Right renal pelvis (tissue), 4 donors: ENCODE measurements at places on chromosomes 12 and 14.

DNA sequence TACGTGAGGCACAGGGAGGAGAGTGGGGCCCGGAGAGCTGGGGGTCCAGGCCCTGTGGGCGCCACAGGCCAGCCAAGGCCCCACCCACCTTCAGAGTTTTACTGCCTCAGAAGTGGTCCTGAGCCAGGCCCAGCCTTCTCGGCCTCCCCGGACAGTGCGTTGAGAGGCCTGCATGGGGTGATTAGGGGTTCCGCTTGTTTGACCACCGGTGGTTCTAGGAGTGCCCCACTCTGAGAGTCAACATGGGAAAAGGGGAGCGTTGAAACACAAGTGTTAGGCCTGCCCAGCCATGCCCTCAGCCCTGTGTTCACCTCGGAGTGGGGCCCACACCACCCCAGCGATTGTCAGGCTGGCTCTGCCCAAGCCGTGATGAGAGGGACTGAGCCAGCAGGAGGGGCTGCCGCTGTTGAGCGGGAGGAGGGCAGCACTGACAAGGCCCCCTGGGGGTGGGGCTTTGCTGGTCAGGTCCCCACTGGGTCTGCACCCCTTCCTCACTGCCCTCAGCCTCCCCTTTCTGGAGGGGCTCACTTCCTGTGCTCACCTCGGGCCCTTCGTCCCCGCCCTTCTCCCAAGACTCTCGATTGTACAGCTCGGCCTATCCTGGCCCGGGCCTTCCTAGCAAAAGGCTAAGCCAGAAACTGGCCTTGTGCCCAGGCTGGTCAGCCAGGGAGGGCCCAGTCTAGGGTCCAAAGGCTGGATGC, 4.8 kb downstream of the CKB start:
- no peak for DNase-seq

DNA sequence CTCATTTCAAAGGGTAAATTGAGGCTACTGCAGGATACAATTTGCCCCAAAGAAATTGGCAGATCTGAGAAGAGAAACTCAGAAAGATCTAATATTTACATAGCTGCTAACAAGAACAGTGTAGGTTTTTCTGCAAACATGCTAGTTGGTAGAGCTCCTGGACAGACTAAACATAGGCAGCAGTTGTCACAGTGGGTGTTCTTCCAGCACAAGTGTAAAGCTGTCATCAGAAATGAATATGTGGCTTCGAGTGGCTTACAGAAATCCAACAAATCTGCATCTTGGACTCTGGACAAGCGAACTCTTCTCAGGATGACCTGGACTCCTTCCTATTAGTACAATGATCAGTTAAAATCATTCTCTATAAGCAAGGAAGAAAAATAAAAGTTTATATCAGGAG, 5.9 kb downstream of the CBX5 start:
- DNase-seq = no peak

DNA sequence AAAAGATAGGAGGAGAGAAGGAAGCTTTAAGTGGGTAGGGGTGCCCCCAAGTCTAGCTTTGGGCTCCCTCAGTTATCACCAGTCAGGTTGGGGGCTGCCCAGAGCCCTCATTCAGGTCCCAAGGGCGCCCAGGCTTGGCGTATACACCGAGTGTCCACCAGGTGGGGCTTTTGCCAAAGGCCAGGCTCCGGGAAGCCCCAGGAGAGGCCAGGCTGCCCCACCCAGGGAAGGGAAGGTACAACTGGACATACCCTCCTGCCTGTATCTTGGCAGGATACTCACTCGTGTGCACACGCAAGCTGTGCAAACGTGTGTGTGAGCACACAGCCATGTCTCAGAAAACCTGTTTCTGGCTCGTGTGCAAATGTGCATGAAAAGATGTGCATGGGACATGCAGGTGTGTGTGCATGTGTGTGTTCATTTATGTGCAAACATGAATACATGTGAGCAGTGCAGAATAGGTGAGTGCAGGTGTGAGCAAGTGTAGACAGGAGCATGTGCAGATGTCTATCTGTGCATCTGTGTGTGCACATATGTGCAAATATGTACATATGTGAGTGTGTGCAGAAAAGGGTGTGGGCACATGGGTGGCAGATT, 103.9 kb upstream of the MYL2 start:
- no peak for DNase-seq

DNA sequence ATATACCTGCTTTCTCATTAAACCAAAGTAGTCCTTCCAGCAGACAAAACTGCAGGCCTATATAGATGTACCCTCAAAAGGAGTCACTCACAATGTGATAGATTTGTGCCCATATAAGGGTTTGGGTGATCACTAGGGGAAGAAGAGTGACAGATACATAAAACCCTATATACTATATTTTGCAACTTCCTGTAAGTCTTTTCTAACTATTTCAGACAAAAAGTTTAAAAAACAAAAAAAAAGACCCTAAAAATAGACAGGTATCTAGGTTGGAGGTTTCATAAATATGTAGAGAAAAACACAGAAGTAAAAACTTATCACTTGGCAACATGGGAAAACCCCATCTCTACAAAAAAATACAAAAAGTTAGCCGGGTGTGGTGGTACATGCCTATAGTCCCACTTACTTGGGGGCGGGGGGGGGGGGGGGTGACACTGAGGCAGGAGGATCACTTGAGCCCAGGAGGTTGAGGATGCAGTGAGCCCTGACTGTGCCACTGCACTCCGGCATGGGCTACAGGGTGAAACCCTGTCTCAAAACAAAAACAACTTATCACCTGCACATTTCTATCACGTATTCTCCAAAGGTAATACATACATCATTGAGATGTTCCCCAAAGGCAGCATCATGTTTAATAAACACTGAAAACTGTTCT, 2.9 kb downstream of the VCPKMT start:
- no peak for DNase-seq

GRCh38 chr14:101032433-101032832, 128.9 kb upstream of the RTL1 start:
- DNase-seq = no peak

- DNase-seq = no peak
These were observed 10.0 kb upstream of the CNIH1 start for GRCh38 chr14:54451121-54451601.

DNA sequence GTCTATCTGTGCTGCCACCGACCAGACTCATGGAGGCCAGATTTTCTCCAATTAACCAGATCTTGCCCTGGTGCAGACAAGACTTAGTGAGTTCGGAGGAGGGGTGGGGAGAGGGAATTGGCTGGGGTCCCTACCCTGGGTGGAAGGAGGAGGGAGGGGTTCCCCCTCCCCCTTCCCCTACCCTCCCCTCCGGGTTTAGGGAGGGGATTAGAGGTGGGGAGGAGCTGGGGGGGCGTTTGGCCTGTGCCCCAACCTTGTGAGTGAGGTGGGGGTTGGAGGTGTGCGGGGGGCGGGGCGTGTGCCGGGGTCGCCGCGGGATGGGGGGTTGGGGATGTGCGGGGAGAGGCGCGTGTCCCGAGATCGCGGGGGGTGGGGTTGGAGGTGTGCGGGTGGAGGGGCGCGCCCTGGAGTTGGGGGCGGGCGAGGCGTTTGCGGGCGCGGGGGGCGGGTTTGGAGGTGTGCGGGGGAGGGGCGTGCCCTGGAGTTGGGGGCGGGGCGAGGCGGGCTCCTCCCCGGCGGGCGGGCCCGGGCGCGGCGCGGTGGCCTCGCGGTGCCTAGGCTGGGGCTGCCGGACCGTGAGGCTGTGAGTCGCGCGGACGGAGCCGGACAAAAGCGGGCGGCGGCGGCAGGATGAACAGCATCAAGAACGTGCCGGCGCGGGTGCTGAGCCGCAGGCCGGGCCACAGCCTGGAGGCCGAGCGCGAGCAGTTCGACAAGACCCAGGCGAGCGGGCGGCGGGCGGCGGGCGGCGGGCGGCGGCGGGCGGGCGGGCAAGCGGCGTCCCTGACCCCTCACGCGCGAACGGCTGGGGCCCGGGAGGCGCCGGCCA, at the start of gene HIP1R:
TSS of gene HIP1R (plus strand) at position 537 of the 829 bp plus-strand sequence. CDS start at position 631, 94 bp downstream.
- no peak for DNase-seq

DNA sequence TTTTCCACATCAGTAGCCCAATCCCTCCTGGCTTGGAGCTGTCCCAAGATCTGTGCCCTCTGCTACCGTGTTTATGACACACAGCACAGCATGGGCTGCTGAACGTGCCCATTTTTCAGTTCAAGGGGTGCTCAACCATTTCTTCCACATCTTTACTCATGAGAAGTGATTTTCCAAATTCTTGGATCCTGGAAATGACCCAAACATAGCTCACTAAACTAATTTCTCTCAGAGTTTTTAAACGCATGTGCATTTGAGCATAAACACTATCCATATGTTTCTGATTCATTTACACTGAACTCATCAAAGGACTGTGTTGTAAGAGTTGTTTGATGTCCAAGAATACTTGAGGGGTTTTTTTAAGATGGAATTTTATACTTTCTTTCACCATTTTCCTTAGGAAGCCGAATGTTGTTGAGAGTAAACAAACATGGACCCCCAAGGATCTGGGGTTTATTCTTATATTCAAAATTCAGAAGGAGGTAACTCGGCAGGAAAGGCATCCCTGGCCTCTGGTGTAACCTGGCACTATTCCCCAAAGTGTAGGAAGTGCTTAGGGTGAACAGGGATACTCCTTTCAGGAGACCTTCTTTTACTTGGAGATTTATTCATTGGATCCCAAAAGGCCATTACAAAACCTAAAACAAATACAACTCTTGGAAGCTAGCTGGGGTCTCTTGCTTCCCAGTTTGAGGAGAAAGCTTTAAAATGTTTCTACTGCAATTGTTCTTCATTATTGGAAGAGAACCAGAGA, 215.0 kb downstream of the BMP4 start:
- no peak for DNase-seq

DNA sequence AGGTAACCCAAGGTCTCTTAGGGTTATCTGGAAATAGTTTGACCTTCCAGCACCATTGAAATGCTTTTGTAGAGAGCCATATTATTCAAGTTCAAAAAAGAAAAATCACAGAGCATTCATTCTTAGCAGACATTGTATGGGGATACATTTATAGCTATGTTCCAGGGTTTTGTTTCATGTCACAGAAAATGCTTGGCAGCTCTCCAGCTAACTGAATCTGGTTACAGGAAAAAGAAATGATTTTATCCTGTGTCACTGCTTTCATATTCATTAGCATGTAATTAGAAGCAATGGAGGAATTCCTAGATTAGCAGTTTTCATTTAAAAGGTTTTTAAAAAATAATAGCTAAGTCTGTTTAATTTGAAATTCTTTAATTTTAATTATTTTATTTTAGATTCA, 78.9 kb downstream of the SNAPC1 start:
- DNase-seq = no peak

- DNase-seq = no peak
These were observed 300.9 kb upstream of the SRRM4 start for GRCh38 chr12:118680356-118680963.

DNA sequence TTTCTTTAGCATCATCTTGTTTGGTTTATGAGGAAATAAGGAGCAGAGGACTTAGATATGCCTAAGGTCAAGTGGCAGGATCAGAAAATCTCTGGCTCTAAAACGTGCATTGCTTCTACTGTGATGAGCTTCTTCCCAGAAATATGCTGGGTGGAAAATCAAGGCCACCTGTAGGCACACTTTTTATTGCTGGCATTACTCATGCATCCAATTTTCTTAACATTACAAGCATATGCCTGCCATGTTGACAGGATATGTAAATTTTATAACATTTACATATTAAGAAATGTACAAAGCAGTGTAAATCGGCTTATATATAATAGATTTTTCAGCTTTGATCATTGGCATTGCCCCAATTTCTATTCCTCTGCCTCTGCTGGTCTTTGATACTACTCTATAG, 409.6 kb downstream of the TMEM132D start:
- DNase-seq = no peak

- DNase-seq = no peak
These were observed 9.7 kb downstream of the NFATC4 start for GRCh38 chr14:24377657-24378056.

DNA sequence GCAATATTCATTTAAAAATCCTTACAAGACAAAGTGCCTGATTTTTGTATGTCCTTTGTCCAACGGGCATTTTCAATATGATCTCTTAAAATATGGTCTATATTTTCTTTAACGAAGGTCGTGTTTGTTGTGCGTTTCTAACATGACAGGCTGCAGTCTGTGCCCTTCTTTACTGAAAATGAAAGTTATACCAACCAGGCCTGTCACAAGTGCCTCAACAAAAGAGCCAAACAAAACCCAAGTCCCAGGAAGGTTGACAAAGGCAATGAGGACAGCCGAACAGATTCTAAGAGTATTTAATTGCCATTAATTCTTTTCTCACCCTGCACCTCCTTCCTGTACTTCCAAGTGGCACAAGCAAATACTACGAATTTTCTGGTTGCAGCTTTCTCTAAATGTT, 13.9 kb downstream of the PAX9 start:
- DNase-seq = no peak

GRCh38 chr14:41607966-41608663, 1.4 kb downstream of the LRFN5 start:
- no peak for DNase-seq

DNA sequence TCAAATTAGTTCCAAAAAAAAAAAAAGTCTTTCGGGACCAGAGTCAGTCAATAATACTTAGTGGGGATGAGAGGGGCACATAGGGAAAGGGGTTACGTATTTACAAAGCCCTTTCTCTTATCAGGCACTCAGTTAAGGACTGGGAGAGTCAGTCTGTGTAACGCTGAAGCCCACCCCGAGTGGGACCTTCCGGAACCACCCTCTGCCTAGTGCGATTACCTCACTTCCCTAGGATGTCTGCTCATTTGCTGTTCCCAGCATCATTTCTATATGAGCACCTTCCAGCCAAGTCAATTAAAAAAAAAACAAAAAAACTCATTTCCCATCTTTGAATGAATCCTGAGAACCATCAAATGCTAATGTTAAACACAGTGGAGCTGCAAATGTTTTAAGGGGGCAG, 76.9 kb downstream of the BMP4 start:
- no peak for DNase-seq

- DNase-seq = no peak
These were observed 165.5 kb upstream of the NOS1 start for GRCh38 chr12:117526757-117527478.

- no peak for DNase-seq
These were observed 1.1 kb downstream of the CNIH1 start for GRCh38 chr14:54440037-54440436.

GRCh38 chr12:57401165-57401564, 29.7 kb downstream of the R3HDM2 start:
- no peak for DNase-seq

DNA sequence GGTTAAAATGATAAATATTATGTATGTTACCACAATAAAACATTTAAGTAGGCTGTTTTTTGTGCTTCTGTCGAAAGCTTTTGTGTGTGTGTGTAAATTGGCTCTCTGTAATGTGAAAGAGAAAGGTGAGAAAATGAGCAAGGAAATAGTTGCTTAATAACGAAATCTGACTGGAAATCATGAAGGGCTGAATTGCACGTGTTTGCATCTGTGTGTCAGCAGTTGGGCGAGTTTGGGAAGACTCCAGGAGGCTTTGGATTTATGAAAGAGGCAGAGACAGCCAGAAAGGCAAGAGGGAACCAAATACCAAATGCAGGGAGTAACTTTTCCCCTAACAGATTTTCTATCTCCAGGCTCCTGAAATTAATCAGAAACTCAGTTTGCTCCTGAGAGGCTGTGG, 47.2 kb upstream of the PLEKHG3 start:
- DNase-seq = no peak

DNA sequence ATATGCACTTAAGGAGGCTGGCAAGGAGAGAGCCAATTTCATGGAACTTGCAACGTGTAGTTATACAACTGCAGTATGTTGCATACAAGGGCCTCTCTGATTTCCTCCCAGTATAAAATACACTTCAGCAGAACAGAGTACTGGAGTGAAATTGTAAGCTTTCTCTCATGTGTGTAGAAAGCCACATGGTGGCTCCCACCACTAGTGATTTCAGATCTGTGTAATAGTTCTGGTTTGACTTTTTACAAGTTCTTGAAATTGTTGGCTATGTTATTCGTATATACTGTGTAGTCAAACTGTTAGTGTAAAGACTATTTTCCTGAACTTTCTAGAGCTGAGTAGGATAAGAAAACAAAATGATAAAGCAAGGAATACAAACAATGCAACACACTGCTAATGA, 16.4 kb upstream of the LMO3 start:
- DNase-seq = no peak
